Fibroblast of the aortic adventitia (primary cell): ENCODE measurements at places on chromosomes 1 and 21. TPM values are rescaled to one million over a fixed set of nuclear protein-coding genes. Genes with fewer than 3 reads are reported as not detected.

GRCh38 chr1:100428160-100428559 lies 75.9 kb downstream of the CDC14A start:
- no peak for DNase-seq

GRCh38 chr1:179126338-179127060 lies 44.6 kb downstream of the TOR3A start:
- DNase-seq = peak; percentile 34

DNA sequence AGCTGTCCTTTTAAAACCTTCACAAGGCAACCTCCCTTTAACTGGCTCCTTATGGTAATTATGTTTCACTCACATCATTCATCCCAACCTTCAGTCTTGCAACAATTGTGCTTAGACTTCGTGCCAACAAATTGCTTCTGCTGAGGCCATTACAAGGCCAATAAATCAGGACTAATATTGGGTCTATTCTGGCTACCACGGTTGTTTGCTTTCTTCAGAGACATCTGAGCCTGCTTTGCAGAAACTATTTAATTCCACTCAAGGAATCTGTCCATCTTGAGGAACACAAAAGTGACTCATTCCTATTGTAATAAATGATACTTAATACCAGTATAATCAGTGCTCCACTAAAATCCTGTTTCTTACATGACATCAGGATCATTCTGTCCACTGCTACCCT lies 2.6 kb upstream of the GSTM4 start:
- no peak for DNase-seq

- peak; percentile 72 for DNase-seq
These were observed 3.7 kb downstream of the KNCN start for GRCh38 chr1:46547481-46548383.

- DNase-seq = no peak
These were observed 665.5 kb downstream of the USP25 start for GRCh38 chr21:16395285-16395684.

DNA sequence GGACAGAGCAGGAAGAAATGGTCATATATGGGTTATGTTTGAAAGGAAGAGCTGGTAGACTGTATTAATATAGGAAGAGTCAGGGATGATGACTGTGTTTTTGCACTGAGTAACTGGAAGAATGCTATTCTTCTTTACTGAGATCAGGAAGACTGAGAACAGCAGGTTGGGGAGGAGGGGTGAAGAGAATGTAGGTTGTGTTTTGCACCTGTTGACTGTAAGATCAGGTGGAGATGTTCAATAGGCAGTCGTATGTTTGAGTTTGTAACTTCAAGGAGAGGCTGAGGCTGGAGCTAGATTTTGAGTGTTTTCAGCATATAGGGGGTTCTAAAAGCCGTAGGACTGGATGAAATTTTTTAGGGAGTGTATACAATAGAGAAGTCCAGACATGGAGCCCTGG lies 97.2 kb downstream of the CAMTA1 start:
- DNase-seq = no peak

DNA sequence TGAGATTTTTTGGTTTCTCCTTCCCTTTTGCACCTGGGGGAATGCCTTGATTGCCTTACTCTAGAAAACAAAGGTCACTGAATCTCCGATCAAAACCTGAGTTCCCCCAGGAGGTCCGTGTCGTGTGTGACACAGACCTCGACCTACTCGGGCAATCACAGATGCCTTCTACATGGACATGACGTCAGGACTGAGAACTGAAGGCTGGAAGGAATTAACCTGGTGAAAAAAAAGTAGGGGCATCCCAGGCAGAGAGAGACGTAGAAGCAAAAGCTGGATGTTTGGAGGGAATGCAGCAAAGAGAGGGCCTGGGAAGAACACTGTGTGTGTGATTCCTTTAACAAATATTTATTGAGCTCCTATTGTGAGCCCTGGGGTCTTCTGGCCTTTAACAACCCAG lies 178.0 kb downstream of the PRDM2 start:
- no peak for DNase-seq

The BCAR3 gene
- 20.6 and 34.4 TPM in 2 replicates for total RNA-seq

GRCh38 chr1:177902266-177902665 lies 67.6 kb downstream of the SEC16B start:
- DNase-seq = no peak

DNA sequence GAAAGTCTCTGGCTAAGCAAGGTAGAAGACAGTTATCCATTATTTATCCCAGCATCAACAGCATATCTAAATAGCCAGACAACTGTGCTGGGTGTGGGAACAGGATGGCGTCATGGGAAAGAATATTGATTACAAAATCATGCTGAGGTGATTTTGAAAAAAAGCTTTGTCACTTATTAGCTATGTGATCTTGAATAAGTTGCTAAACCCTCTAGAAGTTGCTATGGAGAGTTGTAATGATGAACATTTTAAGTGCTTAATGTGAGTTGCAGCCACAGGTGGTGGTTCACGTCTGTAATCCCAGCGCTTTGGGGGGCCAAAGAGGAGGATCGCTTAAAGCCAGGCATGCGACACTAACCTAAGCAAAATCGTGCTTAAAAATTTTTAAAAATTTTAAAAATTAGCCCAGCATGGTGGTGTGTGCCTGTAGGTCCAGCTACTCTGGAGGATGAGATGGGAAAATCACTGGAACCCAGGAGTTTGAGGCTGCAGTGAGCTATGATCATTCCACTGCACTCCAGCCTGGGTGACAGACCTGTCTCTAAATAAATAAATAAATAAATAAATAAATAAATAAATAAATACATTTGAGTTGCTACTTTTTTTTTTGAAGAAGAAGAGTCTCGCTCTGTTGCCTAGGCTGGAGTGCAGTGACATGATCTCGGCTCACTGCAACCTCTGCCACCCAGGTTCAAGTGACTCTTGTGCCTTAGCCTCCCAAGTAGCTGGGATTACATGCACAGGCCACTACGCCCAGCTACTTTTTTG lies 33.6 kb downstream of the WNT2B start:
- no peak for DNase-seq

The HEYL gene
- not detected in 2 replicates for total RNA-seq

GRCh38 chr1:111110197-111110899 lies 29.5 kb downstream of the DRAM2 start:
- DNase-seq = no peak

The PDZK1 gene
- 0.54 TPM in 1 of 2 replicates, not detected in the other for total RNA-seq

The OSCP1 gene
- total RNA-seq = 2.7 and 8.7 TPM in 2 replicates

The STRIP1 gene
- total RNA-seq = 29.0 and 50.3 TPM in 2 replicates

- DNase-seq = no peak
These were observed 14.4 kb downstream of the CD55 start for GRCh38 chr1:207335695-207336363.

- DNase-seq = peak; percentile 25
These were observed 35.3 kb downstream of the VWA5B1 start for GRCh38 chr1:20325844-20326420.

- DNase-seq = no peak
These were observed 24.1 kb upstream of the PGM1 start for GRCh38 chr1:63569068-63569467.

DNA sequence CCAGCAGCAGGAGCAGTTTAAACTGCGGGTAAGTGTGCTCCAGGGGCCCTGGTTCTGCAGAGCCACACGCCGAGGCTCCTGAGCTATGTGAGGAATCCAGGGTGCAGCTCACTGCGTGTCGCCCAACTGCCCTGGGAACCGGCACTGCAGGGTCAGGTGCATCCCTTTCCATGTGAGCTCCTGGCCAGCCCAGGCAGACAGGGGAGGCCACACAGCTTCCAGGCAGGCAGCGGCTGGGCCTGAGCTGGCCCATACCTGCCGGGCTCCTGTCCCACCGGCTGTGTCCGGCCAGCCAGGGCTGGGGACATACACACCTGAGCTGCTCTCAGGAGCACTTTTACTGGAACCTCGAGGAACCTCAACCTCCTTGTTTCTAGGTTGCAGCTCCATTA lies 18.6 kb upstream of the COL18A1 start:
- no peak for DNase-seq

DNA sequence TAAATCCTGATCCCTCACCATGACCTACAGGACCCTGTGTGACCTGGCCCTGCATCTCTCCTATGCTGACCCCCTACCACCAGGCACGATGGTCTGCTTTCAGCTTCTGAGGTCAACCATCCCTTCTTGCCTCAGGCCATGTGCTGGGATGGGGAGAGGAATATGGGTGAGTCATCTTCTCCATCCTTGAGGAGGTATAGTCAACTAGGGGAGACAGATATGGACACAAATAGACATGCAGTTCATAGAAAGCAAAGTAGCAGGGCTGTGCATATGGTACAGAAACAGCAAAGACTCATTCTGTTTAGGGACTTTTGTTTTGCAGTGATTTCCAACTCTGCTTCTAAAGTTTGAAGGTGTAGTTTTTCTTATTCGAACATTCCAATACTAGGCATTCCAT lies 250.8 kb upstream of the FGGY start:
- peak; percentile 27 for DNase-seq

DNA sequence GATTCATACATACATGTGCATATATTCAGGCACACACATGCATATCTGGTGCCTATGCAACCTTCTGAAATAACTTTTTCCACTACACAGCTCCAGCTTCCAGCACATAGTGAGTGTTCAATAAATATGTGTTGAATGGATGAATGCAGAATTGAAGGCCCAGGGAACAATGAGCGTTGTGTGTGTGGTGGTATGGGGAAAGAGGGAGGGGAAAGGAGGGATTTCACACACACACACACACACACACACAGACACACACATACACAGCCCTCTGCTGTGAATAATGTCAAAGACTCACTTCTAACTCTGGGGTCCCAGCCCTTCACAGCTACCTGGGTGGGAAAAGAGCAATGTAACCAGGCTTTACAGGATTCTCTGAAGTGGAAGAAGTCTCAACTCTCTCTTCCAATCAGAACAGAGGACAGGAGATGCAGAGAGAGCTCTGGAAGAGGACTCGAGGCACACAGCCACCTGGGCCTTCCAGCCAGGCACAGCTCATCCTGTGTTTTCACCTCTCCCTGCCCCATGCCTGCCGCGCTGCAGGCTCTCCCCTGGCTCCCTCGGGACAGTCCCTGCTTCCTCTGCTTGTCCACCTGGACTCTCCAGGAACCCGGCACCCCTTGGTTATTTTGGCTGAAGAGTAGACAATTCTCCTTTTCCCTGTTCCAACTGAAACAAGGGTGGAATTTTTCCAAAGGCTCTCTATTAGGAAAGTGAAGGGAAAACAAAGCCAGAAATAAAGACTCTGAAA lies 5.4 kb upstream of the IGSF8 start:
- DNase-seq = no peak

DNA sequence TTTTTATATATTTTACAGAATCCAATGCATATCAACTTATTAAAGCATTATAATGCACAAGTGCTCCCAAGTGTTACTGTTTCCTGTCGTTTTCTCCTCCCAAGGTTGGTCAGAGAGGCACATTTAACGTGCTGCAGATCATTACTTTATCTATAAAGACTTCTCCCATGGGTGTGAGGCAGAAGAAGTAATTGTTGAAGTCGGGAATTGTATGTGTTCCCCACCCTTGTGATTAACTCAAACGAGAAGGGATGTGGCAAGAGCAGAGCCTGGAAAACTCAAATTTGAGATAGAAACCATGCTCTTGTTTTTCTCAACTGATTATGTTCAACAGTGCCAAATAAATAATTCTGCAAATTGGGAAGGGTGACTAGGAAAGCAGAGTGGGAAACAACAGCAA lies 412.5 kb upstream of the ADAMTS5 start:
- DNase-seq = peak; percentile 73

GRCh38 chr1:157403608-157404007 lies 148.7 kb downstream of the FCRL5 start:
- no peak for DNase-seq

The TRAPPC3 gene
- total RNA-seq = 80.8 and 102 TPM in 2 replicates

- peak; percentile 41 for DNase-seq
These were observed 100.8 kb downstream of the C1orf21 start for GRCh38 chr1:184487531-184488193.

DNA sequence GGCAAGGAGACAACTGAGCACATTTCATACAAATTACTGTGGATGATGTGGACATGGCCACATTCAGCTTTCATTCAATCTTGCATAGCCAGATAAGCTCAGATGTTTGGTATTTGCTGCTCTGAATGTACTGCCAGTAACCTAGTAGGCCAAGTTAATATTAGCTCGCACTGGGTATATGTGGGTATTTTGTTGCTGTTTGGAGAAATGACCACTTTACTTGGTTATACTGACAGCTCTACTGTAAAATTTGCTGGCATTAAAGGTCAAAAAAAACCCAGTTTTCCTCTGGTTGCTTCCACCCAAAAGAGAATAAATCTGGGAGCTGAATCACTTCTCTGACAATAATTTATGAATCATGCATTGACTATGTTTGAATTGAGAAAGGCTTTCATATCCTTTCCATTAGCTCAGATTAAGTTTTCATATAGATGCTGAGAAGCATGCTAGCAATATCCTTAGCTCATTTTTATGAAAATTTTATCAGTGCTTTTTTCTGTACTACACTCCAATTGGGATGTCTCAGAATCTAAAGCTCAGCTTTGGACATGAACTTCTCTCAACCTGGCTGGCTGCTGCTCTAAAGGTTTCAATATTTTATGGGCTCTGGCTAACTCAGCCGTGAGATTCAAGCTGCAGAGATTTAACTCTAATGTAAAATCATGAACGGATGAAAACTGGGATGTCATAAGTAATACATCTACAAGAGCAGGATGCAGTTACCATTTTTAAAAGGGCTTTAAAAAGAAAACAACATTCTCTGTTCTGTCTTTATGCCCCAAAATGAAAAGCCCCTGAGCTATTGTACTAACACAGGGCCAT lies 330.0 kb downstream of the BARHL2 start:
- DNase-seq = peak; percentile 78

The DENND1B gene
- 10.1 and 19.5 TPM in 2 replicates for total RNA-seq

The DYNLT5 gene
- total RNA-seq = 1.4 TPM in 1 of 2 replicates, not detected in the other

DNA sequence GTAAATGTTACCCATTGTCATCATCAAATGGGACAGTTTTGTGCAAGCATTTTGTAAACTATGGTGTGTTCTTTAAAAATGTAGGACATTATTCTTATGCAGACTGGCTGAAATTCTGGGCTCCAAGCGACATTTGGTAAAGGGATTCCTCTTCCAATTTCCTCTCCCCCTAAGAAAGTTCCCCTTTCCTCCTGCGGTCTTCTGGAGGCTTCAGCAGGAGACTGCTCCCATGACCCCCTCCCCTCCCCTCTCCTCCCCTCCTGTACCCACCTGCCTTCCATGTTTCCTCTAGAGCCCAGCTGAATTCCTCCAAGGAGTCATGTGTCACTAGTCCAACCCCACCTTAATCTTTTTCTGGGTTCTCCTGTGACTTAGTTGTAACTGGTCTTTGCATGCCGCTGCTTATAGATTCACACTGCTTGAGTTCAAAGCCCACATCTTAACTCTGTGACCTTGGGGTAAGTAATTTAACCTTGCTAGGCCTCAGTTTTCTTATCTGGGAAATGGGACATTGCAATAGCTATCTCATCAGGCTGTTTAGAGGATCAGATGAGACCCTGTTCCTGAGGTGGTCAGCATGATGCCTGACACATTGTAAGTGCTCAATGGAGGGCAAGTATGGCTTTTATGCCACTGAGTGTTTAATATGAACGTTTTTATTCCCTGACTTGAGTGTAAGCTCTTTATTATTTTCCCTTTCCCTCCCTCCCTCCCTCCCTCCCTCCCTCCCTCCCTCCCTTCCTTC lies 69.9 kb upstream of the WDR26 start:
- DNase-seq = no peak

GRCh38 chr1:53332833-53333232 lies 5.0 kb upstream of the LRP8 start:
- DNase-seq = no peak

- DNase-seq = peak; percentile 8
These were observed 576.1 kb upstream of the RGS18 start for GRCh38 chr1:191582169-191582568.

The ESPN gene
- total RNA-seq = not detected in 2 replicates

The PRAMEF33 gene
- total RNA-seq = not detected in 2 replicates
